DMS 273 treated with DMSO at 0.1 percent for 48 hours (cell line): ENCODE measurements at places on chromosomes 7 and 10.

DNA sequence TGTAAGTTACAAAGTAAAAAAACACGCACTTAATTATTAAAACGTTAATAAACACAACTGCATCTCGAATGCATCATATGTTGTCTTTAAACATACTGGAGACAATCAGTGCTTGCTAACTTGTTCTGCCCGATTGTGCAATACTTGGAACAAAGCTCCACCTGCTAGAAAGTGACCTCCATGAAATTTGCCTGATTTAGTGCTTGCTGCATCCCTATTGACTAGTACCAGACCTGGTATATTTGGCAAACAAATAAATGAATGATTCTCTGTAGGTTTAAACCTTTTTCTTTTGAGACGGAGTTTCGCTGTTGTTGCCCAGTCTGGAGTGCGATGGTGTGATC, 6.2 kb downstream of the BZW2 start:
- DNase-seq, result no peak

- DNase-seq, result no peak
Observed at GRCh38 chr7:50415844-50416364, 34.2 kb downstream of the FIGNL1 start.

DNA sequence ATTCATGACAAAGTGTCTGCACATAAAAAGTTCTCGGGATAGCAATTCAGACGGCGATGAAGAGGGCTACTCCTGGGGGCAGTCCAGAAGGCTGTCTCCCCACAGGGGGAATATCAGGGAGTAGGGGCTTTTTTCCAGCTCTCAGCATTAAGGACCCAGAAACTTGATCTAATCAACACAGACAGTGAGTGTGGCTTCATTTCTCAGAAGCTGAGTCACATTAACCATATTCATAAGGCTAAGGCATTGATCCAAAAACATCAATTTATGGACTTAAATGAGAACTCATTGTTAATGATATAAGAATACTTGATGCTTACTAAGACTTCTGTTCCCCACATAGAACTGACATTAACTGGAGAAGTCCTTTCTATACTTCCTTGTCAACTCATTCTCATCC, 87.5 kb upstream of the AOAH start:
- no peak for DNase-seq

DNA sequence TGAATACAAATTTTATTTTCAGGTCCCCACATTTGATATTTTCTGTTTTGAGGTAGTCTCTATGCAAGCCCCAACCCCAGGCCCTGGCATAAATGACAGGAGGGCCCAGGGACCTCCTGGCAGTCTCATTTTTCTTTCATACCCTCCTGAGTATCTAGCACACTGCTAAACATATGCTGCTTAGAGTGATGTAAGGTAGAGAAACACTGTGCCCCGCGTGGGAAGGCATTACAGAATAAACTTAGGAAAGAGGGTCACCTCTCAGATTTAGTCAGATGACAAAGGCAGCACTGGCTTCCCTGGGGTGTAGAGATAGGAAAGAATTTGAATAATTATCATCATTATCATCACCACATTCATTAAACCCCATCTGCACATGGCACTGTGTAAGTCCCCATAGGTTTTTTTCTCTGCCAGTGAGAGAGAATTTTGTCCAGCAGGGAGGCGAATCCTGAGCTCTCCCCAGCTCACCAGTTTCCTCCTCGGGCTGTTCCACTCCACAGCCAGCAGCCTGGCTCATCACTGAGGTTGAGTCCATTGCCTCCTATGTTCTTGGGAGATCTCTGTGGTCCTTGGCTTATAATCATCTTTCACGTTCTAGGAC, 507.3 kb upstream of the GALNT17 start:
- DNase-seq, result peak; percentile 65

- DNase-seq, result no peak
Observed at GRCh38 chr10:129105266-129105665, 361.8 kb upstream of the MGMT start.

DNA sequence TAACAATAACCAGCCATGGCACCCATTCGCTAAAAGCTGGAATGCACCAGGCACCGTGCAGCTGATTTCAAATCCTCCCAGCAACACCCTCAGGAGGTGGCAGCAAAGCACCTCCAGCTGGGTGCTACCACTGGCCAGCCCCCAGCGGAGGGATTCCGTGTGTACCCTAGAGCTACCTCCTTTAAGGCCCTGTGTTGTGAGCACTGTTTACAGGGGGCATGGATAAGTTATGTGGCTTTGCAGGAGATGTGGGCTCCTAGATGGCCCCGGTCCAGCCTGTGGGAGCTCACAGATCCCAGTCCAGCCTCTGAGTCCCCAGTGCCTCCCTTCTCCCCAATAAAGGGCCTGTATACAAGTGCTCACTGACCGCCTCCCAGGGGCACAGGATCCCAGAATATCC, 27.1 kb downstream of the TNRC18 start:
- DNase-seq, result no peak

- DNase-seq, result no peak
Observed at GRCh38 chr7:43590862-43591557, 8.1 kb downstream of the STK17A start.

DNA sequence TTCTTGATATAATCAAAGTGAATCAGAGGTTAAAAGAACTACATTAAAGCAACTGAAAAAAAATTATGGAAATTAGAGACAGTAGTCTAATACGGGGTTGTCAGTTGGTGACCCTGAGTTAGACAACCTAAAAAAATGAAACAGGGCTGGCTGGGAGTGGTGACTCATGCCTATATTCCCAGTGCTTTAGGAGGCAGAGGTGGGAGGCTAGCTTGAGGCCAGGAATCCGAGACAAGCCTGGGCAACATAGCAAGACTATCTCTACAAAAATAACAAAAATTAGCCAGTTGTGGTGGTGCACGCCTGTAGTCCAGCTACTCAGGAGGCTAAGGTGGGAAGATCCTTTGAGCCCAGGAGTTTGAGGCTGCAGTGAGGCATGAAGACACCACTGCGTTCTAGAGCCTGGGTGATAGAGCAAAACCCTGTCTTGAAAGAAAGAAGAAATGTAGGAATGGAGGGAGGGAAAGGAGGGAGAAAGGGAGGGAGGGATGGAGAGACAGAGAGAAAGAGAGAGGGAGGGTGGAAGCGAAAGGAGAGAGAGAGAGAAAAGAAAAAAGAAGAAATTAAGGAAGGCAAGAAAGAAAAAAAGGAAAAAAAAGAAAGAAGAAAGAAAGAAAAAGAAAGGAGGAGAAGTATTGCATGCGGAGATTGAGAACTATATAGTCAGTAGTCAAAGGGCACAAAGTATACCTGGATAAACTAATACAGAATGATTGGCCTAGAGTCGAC, 166.1 kb downstream of the TPST1 start:
- DNase-seq, result no peak

DNA sequence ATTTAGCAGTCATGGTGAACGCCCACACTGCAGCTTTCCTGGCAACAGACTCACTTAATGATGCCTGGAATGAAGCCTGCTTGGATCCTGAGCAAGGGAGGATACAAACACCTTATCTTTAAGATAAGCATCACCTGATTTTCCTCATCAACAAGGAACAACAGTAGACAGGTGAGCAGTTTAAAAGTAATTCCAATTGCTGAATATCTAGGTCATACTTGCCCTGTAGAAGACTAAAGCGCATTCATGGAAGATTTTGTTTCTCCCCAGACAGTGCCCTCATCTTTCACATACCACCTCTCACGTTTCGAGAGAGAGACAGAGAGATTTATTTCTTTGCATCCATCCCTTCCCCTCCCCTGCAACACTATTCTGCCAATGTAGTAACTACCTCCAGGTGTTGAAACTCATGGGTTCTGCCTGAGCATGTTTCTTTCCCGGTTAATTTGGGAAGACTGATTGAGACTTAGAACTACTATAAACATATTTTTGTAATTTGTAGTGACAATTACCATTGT, 660.7 kb downstream of the PARD3 start:
- no peak for DNase-seq

DNA sequence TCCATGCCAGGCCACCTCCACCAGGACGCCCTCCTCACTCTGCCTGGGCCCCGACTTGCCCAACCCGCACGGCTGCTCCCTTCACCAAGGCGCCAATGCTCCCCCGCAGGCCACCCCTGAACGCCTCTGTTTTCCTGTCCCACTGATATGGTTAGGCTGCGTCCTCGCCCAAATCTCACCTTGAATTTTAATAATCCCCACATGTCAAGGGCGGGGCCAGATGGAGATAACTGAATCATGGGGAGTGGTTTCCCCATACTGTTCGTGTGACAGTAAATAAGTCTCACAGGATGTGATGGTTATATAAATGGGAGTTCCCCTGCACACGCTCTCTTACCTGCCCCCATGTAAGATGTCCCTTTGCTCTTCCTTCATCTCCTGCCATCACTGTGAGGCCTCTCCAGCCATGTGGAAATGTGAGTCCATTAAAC, 29.8 kb downstream of the RSU1 start:
- DNase-seq, result no peak

DNA sequence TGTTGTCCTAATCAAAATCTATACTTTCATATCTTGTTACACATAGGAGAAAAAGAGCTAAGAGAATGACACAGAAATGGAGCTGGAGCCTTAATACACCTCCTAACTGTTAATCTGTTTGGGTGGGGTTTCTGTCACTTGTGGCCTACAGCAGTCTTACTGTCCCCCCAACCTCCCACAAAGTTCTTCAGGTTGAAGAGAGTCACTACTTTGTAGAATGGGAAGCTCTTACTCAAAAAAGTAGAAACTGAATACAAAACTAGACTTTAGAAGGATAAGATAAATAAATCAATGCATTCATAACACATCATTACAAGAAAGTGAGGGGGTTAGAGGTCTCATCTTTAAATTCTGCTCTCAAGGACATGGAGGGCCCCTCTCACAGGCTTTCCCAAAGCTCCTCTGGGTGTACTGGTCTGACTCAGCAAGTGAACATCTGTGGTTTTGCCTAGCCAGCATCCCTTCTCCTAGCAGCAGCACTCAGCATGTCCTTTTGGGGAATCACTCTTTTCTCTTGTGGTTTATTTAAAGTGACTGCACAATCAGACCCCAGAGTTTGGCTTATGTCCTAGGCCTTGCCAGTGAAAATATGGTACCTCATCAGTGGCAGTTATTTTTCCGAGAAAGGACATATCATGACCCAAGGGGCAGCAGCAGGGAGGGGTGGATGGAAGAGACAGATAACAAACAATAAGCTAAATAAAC, 2.0 kb upstream of the BLVRA start:
- DNase-seq, result peak; percentile 52

- no peak for DNase-seq
Observed at GRCh38 chr7:71482284-71482683, 350.3 kb downstream of the GALNT17 start.

GRCh38 chr7:146565872-146566271, 449.3 kb downstream of the CNTNAP2 start:
- DNase-seq, result no peak

DNA sequence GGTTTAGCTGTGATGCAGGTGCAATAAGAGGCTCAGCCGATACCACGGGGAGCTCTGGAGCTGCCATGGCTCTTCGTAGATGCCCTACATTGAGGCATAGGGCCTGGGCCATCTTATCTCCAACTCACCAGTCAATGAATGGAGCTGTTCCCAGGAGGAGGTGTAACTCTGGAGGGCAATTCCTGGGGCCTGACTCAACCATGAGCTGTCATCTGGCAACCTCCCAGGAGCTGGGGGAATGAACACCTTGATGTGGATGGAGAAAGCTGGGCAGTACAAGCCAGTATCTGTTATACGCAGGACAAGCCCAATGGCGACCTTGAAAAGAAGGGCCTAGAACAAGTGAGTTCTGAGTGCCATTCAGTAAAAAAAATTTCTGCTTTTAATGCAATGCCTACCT, 224.0 kb upstream of the PLXDC2 start:
- DNase-seq, result no peak

DNA sequence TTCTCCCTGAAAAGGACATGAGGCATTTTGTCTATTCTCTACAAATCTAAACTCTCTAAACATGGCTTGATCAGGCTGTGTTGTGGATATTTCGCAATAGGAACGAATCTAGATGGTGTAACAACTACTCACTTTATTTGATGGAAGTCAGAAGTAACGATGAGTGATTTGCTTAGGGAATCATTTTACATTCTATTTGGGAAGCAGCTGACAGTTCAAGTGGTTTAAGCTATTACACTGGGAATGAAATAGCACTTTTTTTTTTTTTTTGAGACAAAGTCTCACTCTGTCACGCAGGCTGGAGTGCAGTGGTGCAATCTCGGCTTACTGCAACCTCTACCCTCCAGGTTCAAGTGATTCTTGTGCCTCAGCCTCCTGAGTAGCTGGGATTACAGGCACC, 44.1 kb downstream of the NPY start:
- no peak for DNase-seq

DNA sequence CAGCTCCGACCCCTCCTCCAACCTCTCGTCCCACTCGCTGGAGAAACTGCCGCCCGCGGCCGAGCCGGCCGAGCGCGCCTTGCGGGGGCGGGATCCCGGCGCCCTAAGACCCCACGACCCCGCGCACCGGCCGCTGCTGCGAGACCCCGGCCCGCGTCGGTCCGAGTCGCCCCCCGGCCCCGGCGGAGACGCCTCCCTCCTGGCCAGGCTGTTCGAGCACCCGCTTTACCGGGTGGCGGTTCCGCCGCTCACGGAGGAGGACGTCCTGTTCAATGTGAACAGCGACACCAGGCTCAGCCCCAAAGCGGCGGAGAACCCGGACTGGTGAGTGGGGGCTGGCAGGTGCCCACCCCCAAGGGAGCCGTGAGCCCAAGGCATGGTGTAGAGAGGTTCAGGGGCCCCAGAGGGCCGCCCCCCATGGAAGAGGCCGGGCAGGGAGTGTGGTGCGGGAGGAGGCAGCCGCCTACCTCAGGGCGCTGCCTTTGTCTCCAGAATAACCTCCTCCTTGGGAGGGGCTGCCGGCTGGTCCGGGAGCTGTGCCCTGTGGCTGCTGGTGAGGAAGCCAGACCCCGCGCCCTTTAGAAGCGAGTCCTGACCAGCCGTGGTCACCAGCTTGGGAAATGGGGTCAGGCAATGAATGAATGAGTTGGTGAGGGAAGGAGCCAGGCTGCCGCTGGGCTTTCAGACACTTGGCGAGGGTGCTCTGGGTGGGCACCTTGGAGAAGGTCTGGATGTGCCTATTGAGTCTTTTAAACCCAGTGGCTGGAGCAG, 1.3 kb downstream of the FAM20C start:
- DNase-seq, result no peak

DNA sequence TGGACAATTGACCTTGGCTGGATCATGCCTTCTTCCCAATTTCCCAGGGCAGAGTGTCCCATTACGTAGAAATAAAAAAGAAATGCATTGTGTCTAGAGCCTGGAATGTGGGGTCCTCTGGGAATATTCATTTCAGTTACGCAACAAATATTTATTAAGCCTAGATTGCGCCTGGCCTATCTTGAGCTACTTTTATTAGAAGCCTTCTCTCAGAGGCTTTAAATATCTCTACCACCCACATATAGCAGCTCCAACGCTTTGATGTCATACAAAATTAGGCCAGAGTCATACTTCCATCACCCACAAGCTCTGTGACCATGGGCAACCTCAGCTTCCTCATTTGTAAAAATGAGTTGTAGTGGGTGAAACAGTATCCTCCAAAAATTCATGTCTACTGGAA, 24.9 kb upstream of the CARD11 start:
- DNase-seq, result no peak
